Activated CD4-positive, alpha-beta memory T cell treated with anti-CD3 and anti-CD28 coated beads for 36 hours (primary cell): ENCODE measurements at places on chromosomes 4 and X. TPM values are rescaled to one million over a fixed set of nuclear protein-coding genes. Genes with fewer than 3 reads are reported as not detected.

The BBS12 gene
- total RNA-seq: 4.3 TPM

The DCLK2 gene
- not detected for total RNA-seq

The TKTL2 gene
- not detected for total RNA-seq

The HMGN5 gene
- total RNA-seq: 5.4 TPM

The INTS6L gene
- total RNA-seq: 21.2 TPM

The BANK1 gene
- not detected for total RNA-seq

The UCP1 gene
- not detected for total RNA-seq

The TMEM255A gene
- not detected for total RNA-seq

The ABCE1 gene
- total RNA-seq: 145 TPM

The RASL11B gene
- total RNA-seq: 0.29 TPM

The TLL1 gene
- not detected for total RNA-seq

The P2RY10 gene
- 38.8 TPM for total RNA-seq

The ETDA gene
- not detected for total RNA-seq

The POF1B gene
- total RNA-seq: 0.22 TPM

The SRPK3 gene
- not detected for total RNA-seq

The SLC49A3 gene
- total RNA-seq: not detected

The UTP14A gene
- total RNA-seq: 31.7 TPM

The CXCL3 gene
- not detected for total RNA-seq

The EPGN gene
- not detected for total RNA-seq

The PAGE2B gene
- total RNA-seq: 1.2 TPM
